ENCODE measurements at places on chromosomes 2 and 18.

DNA sequence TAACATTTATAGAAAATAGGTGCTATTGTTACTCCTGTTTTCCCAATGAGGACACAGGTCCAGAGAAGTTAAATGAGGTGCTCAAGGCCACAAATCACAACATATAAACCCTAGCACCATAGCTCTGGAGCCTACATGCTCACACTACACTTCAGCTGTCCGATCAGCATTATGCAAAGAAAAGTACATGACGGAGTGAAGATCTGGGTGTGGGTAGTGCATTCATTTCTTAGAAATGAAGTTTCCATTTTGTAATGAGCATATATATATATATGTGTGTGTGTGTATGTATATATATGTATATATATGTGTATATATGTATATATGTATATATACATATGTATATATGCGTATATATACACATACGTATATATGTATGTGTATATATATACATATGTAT is 30.2 kb upstream of the MRPL19 start:
- no peak for DNase-seq

- DNase-seq, result no peak
Observed at GRCh38 chr2:62467475-62468321, 38.3 kb downstream of the TMEM17 start.

DNA sequence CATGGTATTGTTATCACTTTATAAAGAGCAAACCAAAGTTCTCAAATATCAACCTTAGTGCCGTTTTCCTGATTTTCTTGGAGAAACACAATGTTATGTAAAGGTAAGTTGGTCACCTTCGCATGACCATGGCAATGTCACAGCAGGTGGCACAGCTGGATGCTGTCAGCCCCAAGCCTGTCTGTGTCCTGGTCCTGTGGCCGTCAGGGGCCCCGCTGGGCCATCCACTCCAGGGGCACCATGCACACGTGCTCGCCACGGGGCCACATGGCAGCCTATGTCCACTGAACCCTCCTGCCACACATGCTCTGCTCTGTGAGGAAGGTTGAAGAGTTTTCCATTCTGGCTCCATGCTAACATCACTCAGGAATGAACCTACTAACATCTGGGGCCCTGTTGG is 85.9 kb downstream of the EIPR1 start:
- DNase-seq, result no peak

DNA sequence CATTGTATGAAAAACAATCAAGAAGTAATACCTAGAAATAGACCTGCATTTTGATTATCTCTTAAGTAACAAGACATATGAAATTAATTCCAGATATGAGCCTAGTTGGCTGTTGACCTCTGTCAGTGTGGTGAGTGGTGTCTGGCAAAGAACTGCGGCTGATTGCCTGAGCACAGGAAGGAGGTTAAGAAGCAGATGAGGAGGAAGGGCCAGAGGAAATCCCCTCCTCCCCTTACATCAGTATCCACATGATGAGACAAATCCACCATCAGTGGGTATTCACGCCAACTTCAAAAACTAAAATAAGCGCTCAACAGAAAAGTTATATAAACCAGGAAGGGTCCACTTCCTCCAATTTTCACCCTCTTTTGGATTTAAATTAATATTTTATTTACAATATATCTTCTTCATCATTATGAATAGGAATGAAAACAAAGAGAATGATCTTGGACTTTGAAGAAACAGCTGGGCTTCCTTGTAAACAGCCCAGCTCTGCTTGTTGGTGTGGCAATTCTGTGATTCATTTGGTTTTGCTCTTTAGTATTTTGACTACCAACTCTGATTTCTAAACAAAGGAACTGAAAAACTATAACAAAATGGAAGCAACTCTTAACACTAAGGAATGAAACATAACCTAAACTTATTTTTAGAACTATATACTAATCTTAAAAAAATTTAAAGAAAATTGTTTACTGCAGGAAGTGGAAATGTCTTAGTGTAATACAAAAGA is 27.3 kb downstream of the RFTN2 start:
- no peak for DNase-seq

- no peak for DNase-seq
Observed at GRCh38 chr2:4914551-4914950, 777.6 kb upstream of the SOX11 start.

DNA sequence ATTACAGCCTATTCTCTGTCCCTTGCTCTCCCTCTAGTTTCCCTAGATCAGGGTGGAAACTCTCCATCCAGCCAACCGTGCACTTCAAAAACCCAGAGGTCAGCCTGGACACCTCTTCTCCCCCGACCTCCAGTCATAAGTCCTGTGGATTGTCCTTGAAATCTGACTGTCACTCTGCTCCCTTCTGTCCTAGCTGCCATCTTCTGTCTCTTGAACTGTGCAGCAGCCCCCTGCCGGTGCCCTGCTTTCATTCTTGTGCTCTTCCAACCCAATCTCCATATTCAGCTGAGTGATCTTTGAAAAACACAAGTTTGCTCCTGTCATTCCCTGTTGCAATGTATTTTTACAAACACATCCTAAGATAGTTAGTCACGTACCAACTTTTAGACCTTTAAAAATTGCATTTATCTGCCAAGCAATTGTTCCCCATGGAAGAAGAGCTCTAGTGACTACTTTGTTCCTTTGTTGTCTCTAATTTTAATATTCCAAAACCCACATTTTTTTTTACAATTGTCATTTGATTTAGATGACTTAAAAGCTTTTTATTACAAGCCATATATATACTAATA is 254.3 kb downstream of the CAMKMT start:
- DNase-seq, result no peak

- DNase-seq, result no peak
Observed at GRCh38 chr2:205699515-205700289, 17.4 kb downstream of the NRP2 start.

DNA sequence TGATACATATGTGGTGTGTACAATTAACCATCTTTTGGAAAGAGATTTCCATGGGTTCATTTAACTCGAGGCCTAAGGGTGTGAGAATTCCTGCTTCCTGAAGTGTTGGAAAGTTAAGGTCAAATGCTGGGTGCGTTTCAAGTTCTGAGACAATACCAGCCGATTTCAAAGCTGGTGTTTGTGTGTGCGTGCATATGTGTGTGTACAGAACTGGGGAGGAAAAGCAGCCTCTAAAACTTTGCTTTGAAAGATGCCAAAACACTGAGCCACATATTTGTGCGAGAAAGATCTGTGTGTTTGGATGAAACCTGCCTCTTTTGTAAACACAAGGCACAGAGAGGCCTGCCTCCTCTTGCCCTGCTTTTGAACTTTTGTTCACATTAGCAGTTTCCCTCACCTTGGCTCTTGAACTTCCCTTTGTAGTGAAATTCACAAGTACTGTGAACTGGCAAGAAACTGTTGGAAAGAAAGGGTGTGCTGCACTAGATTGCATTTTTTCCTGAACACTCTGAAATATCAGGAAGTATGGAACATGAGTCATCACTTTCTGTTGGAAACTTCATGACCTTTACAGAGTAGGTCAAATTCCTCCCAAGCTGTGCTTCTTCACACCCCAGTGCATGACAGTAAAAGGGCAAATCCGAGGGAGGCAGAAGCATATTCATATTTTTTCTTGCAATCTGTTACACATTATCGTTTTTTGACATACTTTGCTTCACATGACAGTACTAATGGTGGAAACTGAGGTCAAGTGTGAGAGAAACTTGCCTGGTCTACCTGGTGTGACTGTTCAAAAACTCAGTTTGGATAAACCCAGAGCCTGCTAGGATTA is 20.0 kb upstream of the CAVIN2 start:
- DNase-seq, result no peak

- no peak for DNase-seq
Observed at GRCh38 chr2:205878999-205879762, 196.9 kb downstream of the NRP2 start.

- no peak for DNase-seq
Observed at GRCh38 chr2:237097326-237097910, 11.7 kb downstream of the COPS8 start.

- DNase-seq, result no peak
Observed at GRCh38 chr2:186201371-186201770, 284.7 kb upstream of the ZC3H15 start.

GRCh38 chr2:217588266-217588665 is 414.5 kb downstream of the TNS1 start:
- no peak for DNase-seq

- DNase-seq, result no peak
Observed at GRCh38 chr2:13876491-13877037, 756.0 kb upstream of the LRATD1 start.

DNA sequence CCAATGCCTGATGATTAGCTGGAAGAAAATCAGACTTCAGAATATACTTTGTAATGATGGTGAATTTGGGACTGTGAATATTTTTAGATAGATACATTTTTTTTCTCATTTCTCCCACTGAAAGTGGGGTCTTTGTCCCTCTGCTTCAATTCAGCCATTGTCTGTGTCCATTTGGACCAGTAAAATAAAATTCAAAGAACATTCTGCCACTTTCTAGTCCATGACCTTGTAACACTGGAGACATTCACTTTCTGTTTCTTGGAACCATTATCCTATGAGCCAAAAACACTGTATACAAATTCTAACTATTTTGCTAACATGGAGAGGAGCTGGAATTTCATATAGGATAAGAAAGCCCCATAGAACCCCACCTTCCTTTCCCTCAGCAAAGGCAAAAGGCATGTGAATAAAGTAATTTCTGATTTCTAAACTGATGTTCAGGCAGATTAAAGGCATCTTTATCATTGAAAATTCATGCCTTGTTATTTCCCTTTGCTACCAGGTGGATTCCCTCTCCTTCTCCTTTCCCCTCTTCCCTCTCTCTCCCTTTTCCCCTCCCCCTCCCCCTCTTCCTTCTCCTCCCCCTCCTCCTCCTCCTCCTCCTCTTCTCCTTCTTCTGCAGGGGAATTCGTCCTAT is 2010.4 kb upstream of the LRRTM1 start:
- DNase-seq, result no peak

DNA sequence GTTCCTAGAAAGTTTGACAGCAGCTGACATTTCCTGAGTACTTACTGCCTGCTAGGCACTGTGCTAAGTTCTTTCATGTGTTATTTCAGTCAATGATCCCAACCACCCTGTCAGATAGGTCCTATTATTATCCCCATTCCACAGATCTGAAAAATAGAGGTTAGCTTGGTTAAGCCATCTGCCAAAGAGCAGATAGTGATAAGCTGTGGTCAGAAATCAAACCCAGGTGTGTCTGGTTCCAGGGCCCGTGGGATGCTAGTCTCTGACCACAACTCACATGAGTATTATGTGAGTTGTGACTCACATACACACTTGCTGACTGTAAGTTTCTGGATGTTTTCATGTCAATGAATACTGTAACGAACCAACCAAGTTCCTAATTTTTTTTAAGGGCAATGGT is 132.0 kb upstream of the APCDD1 start:
- DNase-seq, result no peak

GRCh38 chr2:75134860-75135259 is 64.5 kb downstream of the TACR1 start:
- no peak for DNase-seq

- DNase-seq, result peak; percentile 48
Observed at GRCh38 chr2:232628466-232629128, 4.8 kb upstream of the EFHD1 start.

- DNase-seq, result no peak
Observed at GRCh38 chr2:20333738-20334137, 16.9 kb downstream of the PUM2 start.

- peak; percentile 64 for DNase-seq
Observed at GRCh38 chr18:37778417-37779165, 213.0 kb upstream of the CELF4 start.

DNA sequence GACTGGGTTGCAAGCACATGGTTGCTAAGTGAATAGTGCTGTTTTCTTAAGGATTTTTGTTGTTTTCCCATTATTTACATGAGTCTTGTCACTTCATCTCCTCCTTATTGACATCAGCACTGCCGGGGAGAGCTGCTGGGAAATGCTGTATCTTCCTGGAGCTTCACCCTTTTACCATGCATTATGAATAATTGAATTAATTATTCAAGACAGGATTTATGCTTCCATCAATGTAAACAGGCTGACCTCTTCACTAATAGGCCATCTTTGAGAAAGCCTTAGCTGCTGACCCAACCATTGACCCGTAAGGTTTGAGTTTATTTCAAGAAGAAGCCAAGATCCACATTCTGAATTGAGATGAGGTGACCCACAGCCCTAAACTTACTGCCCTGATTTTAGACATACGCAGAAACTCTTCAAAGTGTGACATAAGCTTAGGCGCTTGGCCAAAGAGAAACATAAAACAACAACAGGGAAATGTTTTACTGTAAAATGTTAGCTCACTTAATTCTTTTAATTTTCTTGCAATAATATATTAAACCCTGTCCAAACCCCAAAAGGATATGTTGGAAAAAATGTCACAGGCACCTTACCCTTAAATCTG is 365.5 kb upstream of the SYT4 start:
- no peak for DNase-seq

DNA sequence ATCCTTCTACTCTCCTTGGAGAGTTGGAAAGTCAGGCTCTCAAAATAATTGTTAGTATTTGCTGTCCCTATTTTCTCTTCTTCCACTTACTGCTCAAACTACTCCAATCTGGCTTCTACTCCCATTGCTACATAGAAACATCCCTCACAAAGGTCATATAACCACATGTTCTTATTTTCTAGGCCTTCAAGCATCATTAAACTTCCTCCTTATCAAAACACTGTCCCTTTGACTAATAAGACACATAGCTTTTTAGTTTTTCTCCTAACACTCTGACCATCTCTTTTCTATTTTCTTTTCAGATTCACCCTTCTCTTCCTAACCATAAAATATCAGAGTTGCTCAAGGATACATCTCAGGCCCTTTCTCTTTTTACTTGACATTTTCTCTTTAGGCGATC is 148.3 kb downstream of the MBD2 start:
- no peak for DNase-seq

GRCh38 chr2:84132370-84132769 is 326.7 kb downstream of the SUCLG1 start:
- DNase-seq, result no peak

GRCh38 chr2:20649576-20649975 is 1.3 kb downstream of the HS1BP3 start:
- DNase-seq, result no peak

DNA sequence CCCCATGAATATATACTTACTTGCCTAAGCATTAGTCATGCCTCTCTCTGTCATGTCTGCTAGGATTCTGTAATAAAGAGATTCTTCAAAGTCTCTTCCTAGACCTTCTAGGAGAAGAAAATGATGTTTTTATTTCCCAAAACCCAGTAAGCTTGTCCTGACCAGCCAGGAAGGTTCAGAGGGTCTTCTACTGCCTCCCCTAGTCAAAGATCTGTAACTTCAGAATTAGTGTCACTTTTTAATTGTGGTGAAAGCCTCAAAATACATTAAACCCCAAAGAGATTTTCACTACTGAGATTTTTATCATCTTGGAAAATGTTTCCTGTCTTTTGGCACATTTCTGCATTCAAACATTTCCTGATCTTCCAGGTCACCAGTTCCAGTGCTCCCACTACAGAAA is 232.9 kb upstream of the STK17B start:
- DNase-seq, result no peak

All from substantia nigra (tissue), 51 donors.